H1 (cell line): ENCODE measurements at places on chromosomes 4 and X. TPM values are rescaled to one million over a fixed set of nuclear protein-coding genes. Genes with fewer than 3 reads are reported as not detected.

The RRAGB gene
- 4.6 and 5.8 TPM in 2 replicates for total RNA-seq

The TEX13B gene
- total RNA-seq: 0.32 TPM in 1 of 2 replicates, not detected in the other

The HMGN5 gene
- 20.4 and 23.9 TPM in 2 replicates for total RNA-seq

The NLGN4X gene
- 104 and 112 TPM in 2 replicates for total RNA-seq

The PDZD4 gene
- total RNA-seq: 169 and 174 TPM in 2 replicates

The GPAT3 gene
- total RNA-seq: 1.8 and 2.0 TPM in 2 replicates

The GPRASP1 gene
- 1.6 and 2.0 TPM in 2 replicates for total RNA-seq

The FAAH2 gene
- 4.1 and 4.4 TPM in 2 replicates for total RNA-seq

The SPARCL1 gene
- 0.48 and 0.78 TPM in 2 replicates for total RNA-seq

The MAGEA3 gene
- total RNA-seq: not detected in 2 replicates

DNA sequence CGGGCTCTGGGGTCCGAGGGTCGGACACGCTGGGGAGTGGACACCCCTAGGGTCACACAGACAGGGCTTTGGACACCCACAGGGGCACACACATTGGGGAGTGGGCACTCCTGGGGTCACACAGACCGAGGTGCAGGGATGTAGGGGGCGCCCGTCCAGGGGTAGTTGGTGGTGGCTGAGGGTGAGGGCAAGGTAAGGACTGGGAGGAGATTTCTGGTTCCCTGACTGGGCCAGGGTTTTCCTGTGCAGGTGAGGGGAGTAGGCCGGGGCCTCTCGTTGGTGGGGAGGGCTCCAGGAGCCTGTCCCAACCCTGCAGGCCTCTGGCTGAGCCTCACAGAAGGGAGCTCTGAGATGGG is 21.9 kb upstream of the WDR45 start:
- H3K4me3 ChIP-seq: peak overlapping the region; percentile 94
- H3K36me3 ChIP-seq: no peaks in the 10 kb centered on the region

DNA sequence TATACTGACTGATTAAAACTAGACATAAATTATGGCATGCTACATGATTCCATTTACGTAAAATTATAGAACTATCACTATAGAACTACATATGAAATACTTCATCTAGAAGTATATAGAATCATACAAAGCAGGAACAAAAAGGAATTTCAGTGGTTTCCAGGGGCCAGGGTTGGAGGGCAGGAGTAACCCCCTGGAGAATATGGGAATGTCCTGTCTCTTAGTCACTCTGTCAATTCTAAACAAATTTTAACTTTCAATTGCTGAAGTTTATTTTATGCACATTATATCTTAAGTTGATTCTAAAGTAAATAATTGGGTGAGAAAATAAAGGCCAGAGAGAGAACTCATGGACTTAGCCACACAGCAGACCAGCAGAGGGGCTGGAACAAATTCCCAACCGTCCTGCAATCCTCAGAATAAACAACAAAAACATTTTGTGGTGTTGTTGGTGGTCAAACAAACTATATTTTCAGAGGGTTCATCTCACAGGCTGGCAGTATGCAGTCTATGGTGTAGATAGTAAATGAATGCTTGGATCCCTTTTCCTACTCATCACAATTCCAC is 476.9 kb upstream of the SLIT2 start:
- DNase-seq: no peak
- no peak overlapping the region for H3K4me3 ChIP-seq
- no peaks in the 10 kb centered on the region for H3K4me1 ChIP-seq
- H3K36me3 ChIP-seq: no peaks in the 10 kb centered on the region

GRCh38 chr4:109051054-109051453 is 251.4 kb downstream of the COL25A1 start:
- no peaks in the 10 kb centered on the region for H3K36me3 ChIP-seq
- H3K4me1 ChIP-seq: no peaks in the 10 kb centered on the region
- H3K27me3 ChIP-seq: no peaks in the 10 kb centered on the region
- H3K4me3 ChIP-seq: no peak overlapping the region
- no peak overlapping the region for H3K27ac ChIP-seq

GRCh38 chr4:106601519-106601918 is 232.9 kb upstream of the GIMD1 start:
- no peaks in the 10 kb centered on the region for H3K27me3 ChIP-seq
- no peaks in the 10 kb centered on the region for H3K4me1 ChIP-seq
- no peak for DNase-seq
- H3K4me3 ChIP-seq: no peak overlapping the region

GRCh38 chrX:133440081-133440796 is 24.9 kb upstream of the GPC4 start:
- no peaks in the 10 kb centered on the region for H3K27me3 ChIP-seq
- H3K4me3 ChIP-seq: peak overlapping the region; percentile 32; the same call in 1 of the 2 replicates
- peaks cover 12% of the 10 kb centered on the region for H3K4me1 ChIP-seq
- no peak for DNase-seq
- H3K36me3 ChIP-seq: no peaks in the 10 kb centered on the region
- peak overlapping the region; percentile 61; the same call in 1 of the 2 replicates for H3K27ac ChIP-seq

- H3K27me3 ChIP-seq: no peaks in the 10 kb centered on the region
- no peaks in the 10 kb centered on the region for H3K36me3 ChIP-seq
- no peak overlapping the region for H3K4me3 ChIP-seq
- H3K27ac ChIP-seq: no peak overlapping the region
- DNase-seq: no peak
Measured at GRCh38 chrX:135109554-135109953, 10.8 kb downstream of the ETDB start.

GRCh38 chr4:7189475-7190277 is 2.7 kb upstream of the SORCS2 start:
- DNase-seq: no peak
- H3K27ac ChIP-seq: no peak overlapping the region
- no peaks in the 10 kb centered on the region for H3K36me3 ChIP-seq
- no peak overlapping the region for H3K4me3 ChIP-seq

DNA sequence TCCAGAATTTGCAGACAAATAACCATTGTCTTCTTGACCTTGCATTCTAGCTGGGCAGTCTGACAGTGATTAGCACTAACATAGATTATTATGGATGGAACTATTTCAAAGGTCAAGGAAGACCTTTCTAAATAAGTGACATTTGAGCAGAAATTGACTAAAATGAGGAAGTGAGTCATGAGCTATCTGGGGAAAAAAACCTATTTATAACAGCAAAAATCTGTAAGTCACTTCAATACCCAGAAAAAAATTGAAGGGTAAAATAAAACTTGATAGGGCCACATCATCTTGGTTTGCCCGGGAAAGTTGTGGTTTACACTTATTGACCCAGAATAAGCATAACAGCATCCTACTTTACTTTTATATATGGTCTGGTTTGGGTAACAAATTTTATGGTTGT is 414.6 kb upstream of the HS3ST1 start:
- no peaks in the 10 kb centered on the region for H3K36me3 ChIP-seq
- H3K4me3 ChIP-seq: no peak overlapping the region
- H3K27me3 ChIP-seq: no peaks in the 10 kb centered on the region

DNA sequence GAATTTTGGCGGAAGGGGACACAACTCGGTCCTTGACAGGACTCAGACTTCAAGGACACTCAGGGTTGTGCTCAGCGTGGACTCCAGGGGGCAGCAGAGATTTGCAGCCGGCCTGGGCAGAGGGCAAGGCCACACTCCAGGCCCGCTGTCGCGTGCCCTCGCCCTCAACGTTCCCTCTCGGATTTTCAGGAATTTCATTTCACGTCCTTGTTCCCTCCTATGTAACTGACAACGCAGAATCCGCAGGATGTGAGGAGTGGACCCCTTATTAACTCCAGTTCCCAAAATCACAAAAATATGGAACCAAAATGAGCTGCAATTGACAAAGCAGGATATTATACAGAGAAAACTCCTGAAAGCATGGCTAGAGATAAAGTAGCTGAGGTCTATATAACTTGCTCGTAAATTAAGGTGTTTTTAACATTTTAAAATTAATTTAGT is 21.0 kb upstream of the DCTD start:
- DNase-seq: no peak
- H3K27ac ChIP-seq: no peak overlapping the region
- peaks cover 4% of the 10 kb centered on the region for H3K4me1 ChIP-seq
- no peak overlapping the region for H3K4me3 ChIP-seq
- no peaks in the 10 kb centered on the region for H3K36me3 ChIP-seq
- H3K27me3 ChIP-seq: no peaks in the 10 kb centered on the region

GRCh38 chr4:41257257-41257901 is 651 bp downstream of the UCHL1 start:
- no peaks in the 10 kb centered on the region for H3K27me3 ChIP-seq
- H3K36me3 ChIP-seq: peaks cover 27% of the 10 kb centered on the region
- H3K4me1 ChIP-seq: peaks cover 8% of the 10 kb centered on the region

- H3K4me3 ChIP-seq: no peak overlapping the region
- no peak overlapping the region for H3K27ac ChIP-seq
- no peaks in the 10 kb centered on the region; the same call in 1 of the 2 replicates for H3K4me1 ChIP-seq
- no peak for DNase-seq
Measured at GRCh38 chr4:74166818-74167217, 8.9 kb downstream of the MTHFD2L start.

DNA sequence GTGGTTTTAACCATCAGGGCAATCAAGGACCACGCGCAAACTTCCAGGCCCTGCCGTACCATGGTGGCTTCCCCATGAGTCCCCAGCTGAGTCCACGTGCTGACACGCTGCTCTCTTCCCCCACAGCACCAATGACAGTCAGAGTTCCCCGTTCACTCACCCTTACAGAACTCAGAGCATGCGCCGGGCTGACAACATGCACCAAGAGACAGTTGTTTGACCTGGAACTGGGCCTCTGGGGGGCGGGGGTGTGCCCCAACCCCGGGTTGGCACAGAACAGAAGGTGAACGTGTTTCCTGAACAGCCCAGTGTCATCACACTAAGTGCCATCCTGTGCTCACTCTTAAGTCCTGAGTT is 29.4 kb downstream of the IRF2 start:
- DNase-seq: no peak
- H3K36me3 ChIP-seq: no peaks in the 10 kb centered on the region
- H3K27ac ChIP-seq: no peak overlapping the region
- no peaks in the 10 kb centered on the region for H3K27me3 ChIP-seq
- H3K4me3 ChIP-seq: no peak overlapping the region

GRCh38 chrX:53237056-53237455 is 12.0 kb upstream of the KDM5C start:
- no peak for DNase-seq
- no peak overlapping the region for H3K27ac ChIP-seq
- no peaks in the 10 kb centered on the region for H3K27me3 ChIP-seq
- H3K4me3 ChIP-seq: no peak overlapping the region

GRCh38 chr4:65983061-65983460 is 312.8 kb upstream of the EPHA5 start:
- no peak overlapping the region for H3K27ac ChIP-seq
- H3K4me1 ChIP-seq: no peaks in the 10 kb centered on the region
- no peaks in the 10 kb centered on the region for H3K27me3 ChIP-seq
- H3K36me3 ChIP-seq: no peaks in the 10 kb centered on the region
- no peak for DNase-seq

GRCh38 chrX:40097504-40098263 is at the start of gene BCOR:
BCOR (minus strand) TSS chrX:40097958; CDS start chrX:40077929, 20,029 bp downstream.
- H3K27me3 ChIP-seq: peaks cover 25% of the 10 kb centered on the region
- H3K4me3 ChIP-seq: peak within 1 kb of the TSS; percentile 36
- H3K27ac ChIP-seq: no peak within 1 kb of the TSS

GRCh38 chr4:71604785-71605184 is 179.1 kb downstream of the GC start:
- no peaks in the 10 kb centered on the region for H3K4me1 ChIP-seq
- H3K27ac ChIP-seq: no peak overlapping the region
- H3K36me3 ChIP-seq: no peaks in the 10 kb centered on the region
- no peak overlapping the region for H3K4me3 ChIP-seq
- H3K27me3 ChIP-seq: no peaks in the 10 kb centered on the region
- DNase-seq: no peak

- H3K36me3 ChIP-seq: no peaks in the 10 kb centered on the region; the same call in 1 of the 2 replicates
- no peak for DNase-seq
- H3K4me3 ChIP-seq: peak overlapping the region; percentile 9; the same call in 1 of the 2 replicates
- no peaks in the 10 kb centered on the region for H3K27me3 ChIP-seq
- H3K4me1 ChIP-seq: peaks cover 3% of the 10 kb centered on the region; the same call in 1 of the 2 replicates
Measured at GRCh38 chr4:151548708-151549107, 139.7 kb downstream of the FHIP1A start.

DNA sequence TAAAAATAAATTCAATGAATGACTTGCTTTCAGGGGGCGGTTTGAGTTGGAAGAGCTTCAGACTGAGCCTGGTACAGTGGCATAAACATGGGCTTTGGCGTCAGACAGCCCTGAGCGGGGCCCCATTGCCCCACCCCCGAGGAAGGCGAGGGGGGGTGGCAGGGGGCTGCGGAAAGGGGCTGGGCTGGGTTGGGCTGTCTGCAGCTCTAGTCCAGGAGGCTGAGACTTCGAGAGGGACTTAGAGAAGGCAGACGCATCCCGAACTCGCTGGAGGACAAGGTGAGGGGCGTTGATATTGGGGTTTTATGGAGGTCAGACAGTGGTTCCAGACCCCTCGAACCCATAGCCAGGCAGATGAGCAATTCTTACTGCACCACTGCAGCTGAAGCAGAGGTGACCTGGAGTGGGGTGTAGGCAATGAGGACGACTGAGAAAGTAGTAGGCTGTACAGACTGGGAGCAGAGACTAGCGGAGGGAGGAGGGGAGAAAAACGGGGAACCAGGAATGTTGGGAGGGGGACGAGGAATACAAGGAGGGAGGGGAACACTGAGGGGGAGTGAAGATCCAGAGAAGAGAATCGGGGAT is at the start of gene MAGED2:
Gene MAGED2, plus strand, starts transcription at position 222 of the 585 bp plus-strand sequence. CDS start 1,587 bp downstream, outside the sequence.
- H3K4me3 ChIP-seq: peak within 1 kb of the TSS; percentile 70
- DNase-seq: no peak
- peaks cover 2% of the 10 kb centered on the region; the same call in 1 of the 2 replicates for H3K4me1 ChIP-seq
- H3K36me3 ChIP-seq: peaks cover 19% of the 10 kb centered on the region

DNA sequence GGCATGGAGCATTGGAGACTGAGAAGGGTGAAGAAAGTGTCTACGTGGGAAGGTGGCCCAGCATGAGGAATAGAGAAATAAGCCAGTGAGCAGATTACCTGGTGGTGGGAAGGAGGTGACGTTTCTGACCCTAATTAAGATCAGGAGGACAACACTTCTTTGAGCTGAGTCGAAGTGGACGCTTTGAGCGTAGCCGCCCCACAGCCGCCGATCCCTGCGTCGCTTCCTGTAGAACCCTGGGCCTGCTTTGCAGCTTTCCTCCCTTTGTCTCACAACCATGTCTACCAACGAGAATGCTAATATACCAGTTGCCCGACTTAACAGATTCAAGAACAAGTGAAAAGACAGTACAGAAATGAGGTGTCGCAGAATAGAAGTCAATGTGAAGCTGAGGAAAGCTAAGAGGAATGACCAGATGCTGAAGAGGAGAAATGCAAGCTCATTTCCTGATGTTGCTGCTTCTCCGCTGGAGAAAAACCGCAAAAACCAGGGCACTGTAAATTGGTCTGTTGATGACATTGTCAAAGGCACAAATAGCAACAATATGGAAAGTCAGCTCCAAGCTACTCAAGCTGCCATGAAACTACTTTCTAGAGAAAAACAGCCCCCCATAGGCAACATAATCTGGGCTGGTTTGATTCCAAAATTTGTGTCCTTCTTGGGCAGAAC is 6.4 kb upstream of the ANTXR2 start:
- no peak overlapping the region for H3K27ac ChIP-seq
- H3K4me1 ChIP-seq: no peaks in the 10 kb centered on the region
- DNase-seq: no peak
- H3K4me3 ChIP-seq: no peak overlapping the region
- H3K27me3 ChIP-seq: no peaks in the 10 kb centered on the region
- no peaks in the 10 kb centered on the region for H3K36me3 ChIP-seq

- H3K27ac ChIP-seq: no peak overlapping the region
- H3K27me3 ChIP-seq: no peaks in the 10 kb centered on the region
- no peaks in the 10 kb centered on the region for H3K4me1 ChIP-seq
- H3K36me3 ChIP-seq: no peaks in the 10 kb centered on the region
- DNase-seq: no peak
Measured at GRCh38 chr4:107449611-107450369, 270.2 kb downstream of the PAPSS1 start.

GRCh38 chr4:19329631-19330030 is 922.1 kb upstream of the SLIT2 start:
- H3K36me3 ChIP-seq: no peaks in the 10 kb centered on the region
- no peaks in the 10 kb centered on the region for H3K27me3 ChIP-seq
- no peaks in the 10 kb centered on the region for H3K4me1 ChIP-seq
- DNase-seq: no peak
